PC-3 (cell line): ENCODE measurements at places on chromosomes 11 and 22.

GRCh38 chr22:30561402-30562189 is 12.9 kb downstream of the GAL3ST1 start:
- DNase-seq: no peak

DNA sequence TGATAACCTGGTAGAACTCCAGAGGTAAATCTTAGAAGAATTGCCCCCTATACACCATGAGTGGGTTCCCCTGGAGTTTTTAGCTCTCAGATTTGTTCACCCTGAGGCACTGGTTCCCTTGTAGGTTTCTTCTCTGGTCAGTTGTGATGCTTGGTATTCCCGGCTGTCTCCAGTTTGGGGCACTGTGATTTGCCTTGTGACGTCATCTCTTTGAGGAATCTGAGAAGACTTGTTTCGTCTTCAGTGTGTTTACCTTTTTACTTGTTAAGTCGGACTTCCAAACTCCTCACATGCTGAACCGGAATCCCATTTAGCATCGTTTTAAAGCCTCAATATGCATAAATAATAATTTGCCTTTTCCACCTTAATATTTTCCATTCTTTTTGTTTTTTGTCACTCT is 54.4 kb downstream of the CECR2 start:
- no peak for DNase-seq

DNA sequence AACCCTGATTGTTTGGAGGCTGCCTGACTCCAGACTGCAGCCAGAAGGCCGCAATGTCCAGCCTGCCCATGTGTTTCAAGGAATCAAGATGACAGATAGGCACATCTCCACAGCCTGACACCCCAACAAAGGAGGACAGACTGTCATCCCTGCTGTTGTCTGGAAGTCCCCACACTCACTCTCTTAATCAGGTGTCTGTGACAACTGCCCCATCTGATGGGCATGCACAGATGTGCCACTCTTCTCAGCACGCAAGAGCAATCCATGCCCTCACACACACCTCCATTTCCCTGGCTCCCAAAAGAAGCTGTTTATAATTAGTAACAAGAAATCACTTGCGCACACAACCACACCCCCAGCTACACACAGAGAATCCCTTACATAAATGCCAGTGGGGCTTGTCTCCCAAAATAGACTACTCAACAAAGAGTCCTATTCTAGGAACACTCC is 117.6 kb downstream of the C11orf58 start:
- no peak for DNase-seq

DNA sequence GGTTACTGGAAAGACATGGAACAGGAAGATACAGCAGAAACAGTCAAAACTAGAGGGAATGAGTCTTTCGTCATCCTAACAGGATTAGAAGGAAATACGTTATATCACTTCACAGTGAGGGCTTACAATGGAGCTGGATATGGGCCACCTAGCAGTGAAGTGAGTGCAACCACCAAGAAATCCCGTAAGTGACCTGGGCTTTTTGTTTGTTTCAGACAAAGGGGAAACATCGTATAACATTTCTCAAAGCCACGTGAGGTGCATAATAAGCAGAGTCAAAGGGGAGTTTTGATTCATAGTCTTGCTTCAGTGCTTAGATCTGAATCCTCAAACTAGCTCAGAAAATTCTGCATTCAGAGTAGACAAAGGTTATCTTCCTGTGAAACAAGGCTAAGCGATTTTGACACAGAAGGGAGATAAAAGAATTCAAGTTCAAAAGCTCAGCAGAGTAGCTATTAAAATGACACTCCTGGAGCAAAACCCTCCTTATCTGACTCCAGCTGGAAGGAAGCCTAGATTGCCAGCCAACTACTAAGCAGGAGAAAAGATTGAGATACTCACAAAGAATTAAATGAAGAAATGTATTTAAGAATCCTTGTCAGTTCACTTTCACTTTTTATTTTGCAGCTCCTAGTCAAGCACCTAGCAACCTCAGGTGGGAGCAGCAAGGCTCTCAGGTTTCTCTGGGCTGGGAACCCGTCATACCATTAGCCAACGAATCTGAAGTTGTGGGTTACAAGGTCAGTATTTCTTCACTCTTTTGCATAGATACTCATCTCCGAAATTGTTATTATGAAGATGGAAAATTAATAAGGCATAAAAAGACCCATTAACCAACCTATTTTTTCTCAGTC is 346.4 kb upstream of the ARHGAP42 start:
- DNase-seq: no peak

- DNase-seq: no peak
Observed at GRCh38 chr11:75574698-75575602, 12.9 kb downstream of the SERPINH1 start.

- no peak for DNase-seq
Observed at GRCh38 chr22:26766510-26767350, 109.3 kb downstream of the MIAT start.

GRCh38 chr11:64017945-64018224 is 17.8 kb upstream of the FLRT1 start:
- no peak for DNase-seq

GRCh38 chr11:95922099-95922498 is 1.8 kb downstream of the MTMR2 start:
- peak; percentile 38 for DNase-seq

DNA sequence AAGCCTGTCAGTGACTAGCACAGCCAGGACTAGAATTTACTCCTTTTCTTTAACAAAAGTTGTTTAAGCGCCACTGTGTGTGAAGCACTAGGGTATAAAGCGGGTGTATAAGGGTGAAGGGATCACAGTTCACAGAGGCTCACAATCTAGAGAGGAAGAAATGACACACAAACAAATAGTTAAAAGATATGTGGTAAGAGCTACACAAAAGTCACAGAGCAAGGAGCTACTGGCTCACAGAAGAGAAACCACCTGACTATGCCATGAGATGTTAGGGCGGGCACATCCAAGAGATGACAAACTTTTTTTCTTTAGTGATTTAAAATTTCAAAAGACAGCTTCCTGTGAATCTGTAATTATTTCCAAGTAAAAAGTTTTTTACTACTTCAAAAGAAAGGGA is 55.6 kb downstream of the PHF21A start:
- no peak for DNase-seq

DNA sequence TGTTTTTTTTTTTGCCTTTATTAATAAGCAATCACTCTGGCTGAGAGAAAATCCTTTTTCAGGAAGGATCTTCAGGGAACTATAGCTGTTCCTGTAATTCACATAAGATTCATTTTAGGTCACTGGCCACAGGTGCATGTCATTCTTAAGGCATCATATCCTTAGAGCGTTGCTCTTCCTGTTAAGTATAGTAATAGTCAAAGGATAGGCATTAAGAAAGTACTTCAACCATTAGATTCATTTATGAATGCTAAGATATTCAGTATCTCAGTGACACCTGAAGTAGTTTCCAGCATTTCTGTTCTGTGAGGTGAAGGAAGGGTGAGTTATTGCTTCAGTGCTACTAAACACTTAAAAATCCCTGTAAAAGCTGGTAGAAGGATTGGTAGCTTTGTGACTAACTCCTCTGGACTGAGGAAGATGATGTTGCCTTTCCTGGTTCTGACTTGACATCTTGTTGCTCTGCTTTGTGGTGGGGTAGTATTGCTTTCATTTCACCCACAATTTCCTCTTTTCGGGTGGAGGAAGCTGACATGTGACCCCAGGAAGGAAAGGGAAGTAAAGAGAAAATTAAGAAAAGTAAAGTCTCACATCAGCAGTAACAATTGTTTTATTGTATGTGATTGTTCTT is 34.7 kb downstream of the RNF169 start:
- DNase-seq: peak; percentile 84

GRCh38 chr11:65301491-65302329 is 13.0 kb upstream of the CDC42EP2 start:
- DNase-seq: no peak

DNA sequence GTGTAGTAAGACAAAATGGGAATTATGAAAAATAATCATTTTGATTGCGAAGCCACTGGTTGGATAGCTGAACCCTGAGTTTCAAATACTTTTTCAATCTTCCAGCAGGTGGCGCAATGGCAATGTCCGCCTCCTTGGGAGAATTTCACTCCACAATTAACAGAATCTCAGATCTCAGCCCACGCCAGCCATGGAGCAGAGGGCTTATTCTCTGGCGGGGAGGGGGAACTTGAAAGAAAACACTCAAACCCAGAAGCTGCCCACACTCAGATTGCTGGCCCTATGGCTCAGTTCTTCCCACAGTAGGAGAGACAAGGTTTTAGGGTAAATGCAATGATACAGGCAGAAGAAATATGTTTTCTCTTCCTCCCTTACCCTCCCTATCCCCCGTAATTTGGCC is 38.7 kb upstream of the RCN1 start:
- DNase-seq: peak; percentile 74

DNA sequence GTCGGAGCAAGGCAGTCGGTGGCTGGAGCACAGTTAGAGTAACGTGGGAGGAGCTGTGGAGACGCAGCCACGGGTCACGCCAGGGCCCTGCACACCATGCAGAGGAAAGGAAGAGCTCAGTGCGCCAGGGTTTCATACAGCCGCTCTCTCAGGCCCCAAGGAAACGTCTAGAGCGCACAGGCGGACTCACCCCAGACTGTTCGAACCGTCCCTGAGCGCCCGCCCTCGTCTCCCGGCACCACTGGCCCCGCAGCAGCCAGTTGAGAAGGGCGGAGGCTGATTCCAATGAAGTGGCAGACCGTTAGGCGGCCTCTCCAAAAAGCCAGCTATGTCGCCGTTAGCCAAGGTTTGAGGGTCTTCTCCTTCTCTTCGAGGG is 483 bp upstream of the HYLS1 start:
- DNase-seq: peak; percentile 63

GRCh38 chr22:42617155-42617983 is 2.7 kb upstream of the POLDIP3 start:
- no peak for DNase-seq

GRCh38 chr11:117835576-117835975 is 11.0 kb upstream of the FXYD2 start:
- no peak for DNase-seq
